ENCODE measurements at places on chromosomes 5 and 9.

- no peak for DNase-seq
Observed at GRCh38 chr5:172800088-172800551, 29.1 kb upstream of the DUSP1 start.

DNA sequence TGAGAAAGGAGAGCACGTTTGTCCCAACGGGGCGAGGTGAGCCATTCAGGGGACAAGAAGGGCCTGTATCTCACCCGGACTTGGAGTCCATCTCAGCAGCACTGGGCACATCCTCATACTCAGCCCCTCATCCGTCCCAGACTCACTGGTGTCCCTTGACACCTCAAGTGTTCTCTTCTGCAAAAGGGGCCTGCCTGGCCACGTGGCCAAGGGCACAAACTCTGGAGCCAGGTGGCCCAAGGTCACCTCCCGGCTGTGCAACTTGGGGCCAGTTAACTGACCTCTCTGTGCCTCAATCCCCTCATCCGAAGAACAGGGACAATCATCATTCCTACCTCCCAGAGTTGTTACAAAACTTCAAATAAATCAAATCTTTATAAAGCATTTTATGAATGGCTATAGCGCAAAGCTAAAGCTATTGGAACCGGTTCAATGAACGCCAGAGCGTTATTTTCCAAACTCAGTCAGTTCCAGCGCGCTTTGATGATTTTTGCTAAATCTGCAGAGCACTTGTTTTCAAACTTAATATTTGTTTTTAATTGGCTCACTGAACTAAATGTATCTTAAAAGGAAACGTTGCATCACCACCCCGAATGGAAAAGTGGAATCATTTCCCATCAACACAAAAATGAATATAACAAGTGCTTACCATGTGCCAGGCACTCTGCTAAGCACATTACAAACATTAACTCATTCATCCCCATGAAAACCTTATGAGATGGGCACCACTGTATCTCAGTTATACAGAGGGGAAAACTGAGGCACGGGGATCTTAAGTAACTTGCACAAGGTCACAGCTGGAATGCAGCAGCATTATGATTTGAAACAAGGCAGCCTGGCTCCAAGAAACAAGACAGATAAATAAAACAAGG, 49.3 kb downstream of the DUSP1 start:
- peak; percentile 77 for DNase-seq

GRCh38 chr9:134930398-134930797, 12.7 kb upstream of the FCN1 start:
- no peak for DNase-seq

DNA sequence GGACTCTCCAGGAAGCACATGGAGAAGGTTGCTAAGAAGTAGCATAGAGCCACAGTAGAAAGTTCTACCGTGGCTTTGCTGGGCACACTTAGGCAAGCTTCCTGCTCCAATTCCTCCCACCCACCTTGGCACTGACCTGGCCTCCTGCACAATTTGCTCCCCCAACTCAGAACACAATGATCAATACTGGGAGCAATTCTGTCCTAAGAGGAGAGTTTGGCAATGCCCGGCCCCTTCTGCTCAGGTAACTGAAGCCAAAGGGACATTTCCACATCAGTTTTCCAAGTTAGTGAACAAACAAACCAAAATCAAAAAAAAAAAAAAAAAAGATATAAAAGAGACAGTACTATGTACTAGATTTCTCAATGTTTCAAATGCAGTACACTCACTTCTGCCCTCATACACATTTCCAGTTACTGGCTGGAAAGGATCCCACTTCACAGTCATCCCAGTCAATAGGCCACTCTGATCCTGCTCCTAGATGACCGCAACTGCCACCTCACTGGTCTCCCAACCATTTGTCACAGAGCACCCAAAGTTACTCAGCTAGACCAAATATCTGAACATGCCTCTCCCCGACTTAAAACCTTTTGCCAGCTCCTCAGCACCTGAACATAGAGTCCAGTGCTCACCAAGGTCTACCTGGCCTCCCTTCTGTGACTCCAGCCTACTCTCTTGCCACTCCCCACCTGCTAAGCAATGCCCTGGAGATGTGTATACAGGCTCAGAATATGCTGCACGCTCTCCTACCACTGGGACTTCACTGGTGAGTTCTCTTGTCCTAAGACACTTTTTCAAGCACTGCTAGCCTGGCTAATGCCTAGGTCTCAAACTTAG, 21.3 kb downstream of the ABCA1 start:
- no peak for DNase-seq

DNA sequence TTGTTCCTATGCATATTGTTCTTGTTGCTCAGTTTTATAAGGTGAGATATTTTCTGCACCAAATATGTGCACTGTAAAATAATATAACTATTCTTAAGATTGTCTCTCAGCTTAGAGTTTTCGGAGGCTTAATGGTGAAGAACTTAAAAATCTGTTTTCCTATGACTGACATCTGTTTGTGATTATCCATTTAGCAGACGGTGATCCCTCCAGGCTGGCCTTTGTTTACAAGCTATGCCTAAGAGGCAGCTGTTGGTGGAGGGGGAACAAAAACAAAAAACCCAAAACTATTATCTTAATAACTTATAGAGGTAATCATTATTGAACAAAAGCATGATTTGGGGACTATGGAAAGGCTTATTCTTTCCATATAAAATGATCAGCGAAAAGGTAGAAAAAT, 658 bp downstream of the PDCD1LG2 start:
- DNase-seq: no peak

GRCh38 chr9:94932652-94933510, 206.4 kb downstream of the AOPEP start:
- peak; percentile 28 for DNase-seq

DNA sequence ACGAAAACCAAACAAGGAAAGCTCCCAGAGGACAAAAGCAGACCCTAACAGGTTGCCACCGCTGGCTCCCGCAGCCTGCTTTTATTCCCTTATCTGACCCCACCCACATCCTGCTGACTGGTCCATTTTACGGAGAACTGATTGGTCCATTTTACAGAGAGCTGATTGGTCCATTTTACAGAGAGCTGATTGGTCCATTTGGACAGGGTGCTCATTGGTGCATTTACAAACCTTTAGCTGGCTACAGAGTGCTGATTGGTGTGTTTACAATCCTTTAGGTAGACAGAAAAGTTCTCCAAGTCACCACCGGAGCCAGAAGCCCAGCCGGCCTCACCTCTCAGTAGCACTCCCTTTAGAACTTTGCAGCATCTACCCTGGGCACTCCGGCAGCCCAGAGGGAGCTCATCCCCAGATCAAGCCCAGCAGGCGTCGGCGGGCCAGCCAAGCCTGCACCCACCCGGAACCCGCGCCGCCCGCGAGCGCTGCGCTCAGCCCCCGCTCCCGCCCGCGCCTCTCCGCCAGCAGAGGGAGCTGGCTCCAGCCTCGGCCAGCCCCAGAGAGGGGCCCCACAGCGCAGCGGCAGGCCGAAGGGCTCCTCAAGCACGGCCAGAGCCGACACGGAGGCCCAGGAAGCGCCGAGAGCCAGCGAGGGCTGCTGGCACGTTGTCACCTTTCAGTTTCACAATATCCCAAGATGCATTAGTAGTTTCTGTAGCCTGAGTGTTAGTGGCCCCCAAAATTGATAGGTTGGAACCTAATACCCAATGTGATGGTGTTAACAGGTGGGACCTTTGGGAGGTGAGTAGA, 35.3 kb upstream of the CLPTM1L start:
- peak; percentile 63 for DNase-seq

DNA sequence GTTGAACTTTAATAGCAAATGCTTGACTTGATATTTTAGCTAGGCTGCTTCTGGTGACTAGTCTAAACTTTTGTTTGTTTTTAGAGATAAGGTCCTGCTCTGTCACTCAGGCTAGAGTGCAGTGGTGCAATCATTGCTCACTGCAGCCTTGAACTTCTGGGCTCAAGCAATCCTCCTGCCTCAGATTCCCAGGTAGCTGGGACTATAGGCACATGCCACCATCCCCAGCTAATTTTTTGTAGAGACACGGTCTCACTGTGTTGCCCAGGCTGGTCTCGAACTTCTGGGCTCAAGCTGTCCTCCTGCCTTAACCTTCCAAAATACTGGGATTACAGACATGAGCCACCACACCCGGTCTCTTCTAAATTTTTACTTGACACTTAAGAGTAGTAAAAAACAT, 20.7 kb downstream of the CDC37L1 start:
- DNase-seq: peak; percentile 9

- no peak for DNase-seq
Observed at GRCh38 chr9:127744398-127745110, 9.5 kb upstream of the TOR2A start.

GRCh38 chr9:89805571-89806292, 200.9 kb downstream of the GADD45G start:
- DNase-seq: no peak

DNA sequence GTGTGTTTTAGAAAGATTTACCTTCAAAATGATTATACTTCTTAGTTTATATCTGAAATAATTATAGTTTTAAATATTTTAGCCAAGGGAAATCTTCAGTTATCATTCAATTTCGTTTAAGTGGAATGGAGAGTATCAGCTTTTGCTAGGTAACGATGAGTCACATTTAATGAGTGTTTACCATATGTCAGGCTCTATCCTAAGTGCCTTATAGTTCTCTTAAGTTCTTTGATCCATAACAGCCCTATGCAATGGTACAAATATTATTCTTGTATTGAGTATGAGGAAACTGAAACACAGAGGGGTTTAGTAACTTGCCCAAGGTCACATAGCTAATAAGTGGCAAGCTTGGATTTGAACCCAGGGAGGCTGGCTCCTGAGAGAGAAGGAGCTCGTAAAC, 37.5 kb upstream of the SHB start:
- DNase-seq: no peak

DNA sequence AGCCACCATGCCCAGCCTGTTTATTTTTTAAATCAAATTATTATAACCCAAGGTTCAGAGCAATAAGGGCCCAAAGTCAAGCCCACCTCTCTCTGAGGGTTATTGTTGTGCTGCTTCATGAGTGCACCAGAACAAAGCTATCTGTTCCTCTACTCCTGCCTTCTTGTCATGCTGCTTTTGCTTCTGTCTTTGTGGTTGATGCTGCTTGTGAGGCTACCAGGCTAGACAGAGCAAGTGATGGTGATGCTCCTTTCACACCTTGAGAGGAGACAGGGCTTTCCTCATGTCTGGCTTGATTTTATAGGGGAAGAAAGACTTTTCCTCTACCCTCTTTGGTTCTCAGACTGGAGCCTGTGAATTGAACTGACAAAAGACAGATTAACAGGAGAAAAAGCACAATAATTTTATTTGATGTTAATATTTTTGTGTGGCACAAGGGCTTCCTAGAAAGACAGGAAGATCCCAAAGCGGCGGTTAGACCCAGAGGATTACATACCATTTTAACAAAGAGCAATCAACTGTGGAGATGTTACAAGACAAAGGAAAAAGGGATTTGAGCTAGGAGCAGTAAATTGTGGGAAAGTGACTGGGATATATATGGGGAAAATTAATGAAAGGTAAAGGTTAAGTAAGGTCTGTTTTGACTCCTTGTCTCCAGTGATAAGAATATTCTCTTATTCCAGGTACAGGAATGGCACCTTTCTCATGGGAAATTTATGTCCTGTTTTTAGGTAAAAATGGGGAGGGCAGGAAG, 4.4 kb upstream of the CD180 start:
- DNase-seq: no peak

GRCh38 chr5:68771221-68771620, 322.6 kb upstream of the SLC30A5 start:
- DNase-seq: no peak

DNA sequence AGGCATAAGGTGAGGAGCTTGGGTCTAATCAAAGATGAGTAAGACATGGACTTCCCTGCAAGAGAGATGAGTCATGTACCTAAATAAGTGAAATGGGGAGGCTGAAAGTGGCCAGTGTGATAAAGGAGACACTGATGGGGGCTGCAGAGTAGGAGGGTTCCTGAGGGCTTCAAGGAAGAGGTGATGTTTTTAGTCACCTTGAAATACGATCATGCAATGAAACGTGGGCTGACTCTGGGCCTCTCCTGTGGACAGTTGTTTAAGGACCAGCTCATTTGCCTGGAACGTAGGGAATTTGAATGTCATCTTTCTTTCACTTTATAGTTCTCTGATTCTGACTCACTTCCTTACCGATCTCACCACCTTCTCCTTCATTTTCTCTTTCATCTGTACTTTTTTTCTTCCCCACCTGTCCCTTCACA, 49.6 kb upstream of the CPLX2 start:
- DNase-seq: no peak

GRCh38 chr9:121717141-121717991, 65.9 kb downstream of the DAB2IP start:
- DNase-seq: no peak

DNA sequence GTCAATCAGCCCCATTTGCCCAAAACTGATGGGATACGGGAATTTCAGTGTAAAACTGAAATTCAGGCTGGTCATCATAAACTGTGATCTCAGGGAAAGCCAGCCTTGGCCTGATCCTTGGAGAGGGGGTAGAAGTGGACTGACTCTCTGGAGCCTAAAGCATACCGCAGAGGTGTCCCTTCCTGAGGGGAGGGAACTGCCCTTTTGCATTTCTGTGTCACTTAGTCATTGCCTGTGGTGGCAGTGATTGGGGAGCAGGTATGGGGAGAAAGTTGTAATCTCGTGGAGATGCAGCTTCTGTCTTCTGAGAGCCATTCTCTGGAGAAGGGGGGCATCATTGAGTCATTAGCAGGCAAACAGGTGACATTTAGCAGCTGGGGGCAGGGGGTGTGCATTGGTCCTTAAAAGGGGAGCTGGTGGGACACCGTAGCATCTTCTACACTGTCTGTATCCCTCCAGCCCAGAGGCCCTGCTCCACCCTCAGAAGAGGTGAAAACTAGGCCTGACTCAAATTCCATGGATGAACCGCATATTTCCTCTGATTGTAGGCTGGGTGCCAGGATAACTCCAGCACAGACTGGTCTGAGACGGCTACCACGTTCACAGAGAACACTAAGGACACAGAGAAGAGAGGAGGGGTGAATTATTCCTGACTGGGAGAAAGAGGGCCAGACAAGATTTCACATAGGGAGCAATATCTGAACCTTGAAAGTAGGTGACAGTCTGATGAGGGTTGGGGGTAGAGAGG, 143.3 kb downstream of the SEC61B start:
- no peak for DNase-seq

DNA sequence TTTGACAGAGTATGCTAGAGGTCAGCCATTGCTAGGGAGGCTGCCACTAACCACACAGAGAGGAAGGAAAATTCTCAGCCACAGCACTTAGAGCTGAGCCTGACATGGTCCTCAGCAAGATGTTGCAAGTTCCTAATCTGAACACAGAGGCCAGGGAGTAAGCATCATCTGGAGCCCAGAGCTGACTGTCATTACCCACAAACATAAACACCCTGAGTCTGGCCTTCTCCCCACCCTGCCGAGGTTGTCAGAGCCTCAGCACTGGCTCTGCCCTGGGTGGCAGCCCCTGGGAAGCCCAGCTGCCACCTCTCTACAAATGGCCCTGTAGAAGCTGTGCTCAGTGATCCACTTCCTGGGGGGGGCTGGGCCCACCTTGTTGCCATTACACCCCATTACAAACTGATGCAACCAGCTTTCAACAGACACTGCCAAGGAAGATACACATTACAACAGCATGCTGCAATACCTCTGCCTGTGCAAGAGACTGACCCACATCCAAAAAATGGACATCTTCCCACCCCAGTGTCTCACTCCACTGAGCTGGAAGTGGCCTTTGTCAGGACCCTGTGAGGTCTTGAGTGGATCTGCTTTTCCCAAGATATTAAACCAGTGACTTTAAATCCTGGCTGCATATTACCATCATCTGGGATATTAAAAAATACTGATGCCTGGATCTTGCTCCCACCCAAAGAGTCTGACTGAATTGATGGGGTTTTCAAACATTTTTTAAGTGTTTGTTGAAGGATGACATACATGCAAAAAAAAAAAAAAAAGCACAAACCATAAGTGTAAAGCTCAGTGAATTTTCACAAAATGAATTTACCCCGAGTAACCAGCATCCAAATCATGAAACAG, 33.0 kb downstream of the IRF1 start:
- DNase-seq: peak; percentile 35

- no peak for DNase-seq
Observed at GRCh38 chr5:176152191-176152929, 85.9 kb upstream of the SIMC1 start.

Measured in stomach (tissue), 19 donors.